ENCODE measurements at places on chromosomes 1 and 21. TPM values are rescaled to one million over a fixed set of nuclear protein-coding genes. Genes with fewer than 3 reads are reported as not detected.

Gene RNU1-4
- under 0.01 TPM for total RNA-seq

Gene SLC5A9
- not detected for total RNA-seq

Gene CRP
- not detected for total RNA-seq

Gene MROH7
- 0.05 TPM for total RNA-seq

Gene PATJ
- 3.0 TPM for total RNA-seq

Gene PFKFB2
- 3.4 TPM for total RNA-seq

Gene FAAH
- total RNA-seq: 0.81 TPM

Gene FAM163A
- total RNA-seq: not detected

Gene CGN
- total RNA-seq: not detected

Gene SLAMF7
- total RNA-seq: not detected

Gene LEFTY2
- not detected for total RNA-seq

Gene MRPS15
- 50.7 TPM for total RNA-seq

Gene SPRR2D
- not detected for total RNA-seq

Gene TSPEAR
- total RNA-seq: not detected

Measured in cardiac ventricle fibroblast (primary cell).